ENCODE measurements at places on chromosomes 13 and 19. TPM values are rescaled to one million over a fixed set of nuclear protein-coding genes. Genes with fewer than 3 reads are reported as not detected.
A peak's percentile ranks its signal among the peaks of the same experiment; 100 is the strongest.

DNA sequence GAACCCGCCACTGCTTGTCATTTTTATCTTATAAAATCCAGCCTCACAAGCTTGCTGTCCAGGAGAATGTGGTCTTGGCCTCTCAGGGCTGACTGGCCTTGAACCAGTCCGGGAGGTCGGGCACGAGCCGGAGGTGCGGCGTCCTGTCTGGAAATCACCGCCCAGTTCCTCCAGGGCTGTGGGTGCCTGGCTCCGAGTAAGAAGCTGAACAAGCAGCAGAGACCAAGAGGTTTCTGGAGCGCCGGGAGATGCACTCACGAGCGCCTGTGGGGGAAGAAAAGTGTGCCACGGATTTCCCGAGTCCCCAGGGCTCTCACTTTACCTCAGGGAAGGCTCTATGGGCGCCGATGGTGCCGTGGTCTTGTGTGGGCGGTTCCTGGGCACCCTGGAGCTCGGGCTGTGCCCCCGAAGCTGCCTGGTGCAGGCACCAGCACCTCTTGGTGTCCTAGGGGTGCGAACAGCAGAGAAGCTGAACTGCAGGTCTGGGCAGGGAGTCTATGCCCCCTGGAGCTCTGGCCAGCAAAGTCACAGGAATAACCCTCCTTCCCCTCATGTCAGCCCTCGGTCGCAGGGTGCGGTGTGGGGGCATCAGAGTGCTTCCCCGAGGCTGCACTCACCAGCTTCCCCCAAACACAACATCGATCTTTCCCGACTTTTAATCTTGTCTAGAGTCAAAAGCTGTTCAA is 50.0 kb downstream of the GAS6 start:
- DNase-seq = no peak
- peaks cover 3% of the 10 kb centered on the region for H3K36me3 ChIP-seq
- no peak overlapping the region for H3K27ac ChIP-seq
- no peak overlapping the region for H3K4me3 ChIP-seq
- H3K27me3 ChIP-seq = no peaks in the 10 kb centered on the region

- H3K4me3 ChIP-seq = peak overlapping the region; percentile 94
- peak overlapping the region; percentile 76 for H3K27ac ChIP-seq
- peak; percentile 94 for DNase-seq
- peaks cover 14% of the 10 kb centered on the region for H3K4me1 ChIP-seq
- H3K27me3 ChIP-seq = no peaks in the 10 kb centered on the region
Observed at GRCh38 chr19:2474232-2475017, 1.5 kb upstream of the GADD45B start.

DNA sequence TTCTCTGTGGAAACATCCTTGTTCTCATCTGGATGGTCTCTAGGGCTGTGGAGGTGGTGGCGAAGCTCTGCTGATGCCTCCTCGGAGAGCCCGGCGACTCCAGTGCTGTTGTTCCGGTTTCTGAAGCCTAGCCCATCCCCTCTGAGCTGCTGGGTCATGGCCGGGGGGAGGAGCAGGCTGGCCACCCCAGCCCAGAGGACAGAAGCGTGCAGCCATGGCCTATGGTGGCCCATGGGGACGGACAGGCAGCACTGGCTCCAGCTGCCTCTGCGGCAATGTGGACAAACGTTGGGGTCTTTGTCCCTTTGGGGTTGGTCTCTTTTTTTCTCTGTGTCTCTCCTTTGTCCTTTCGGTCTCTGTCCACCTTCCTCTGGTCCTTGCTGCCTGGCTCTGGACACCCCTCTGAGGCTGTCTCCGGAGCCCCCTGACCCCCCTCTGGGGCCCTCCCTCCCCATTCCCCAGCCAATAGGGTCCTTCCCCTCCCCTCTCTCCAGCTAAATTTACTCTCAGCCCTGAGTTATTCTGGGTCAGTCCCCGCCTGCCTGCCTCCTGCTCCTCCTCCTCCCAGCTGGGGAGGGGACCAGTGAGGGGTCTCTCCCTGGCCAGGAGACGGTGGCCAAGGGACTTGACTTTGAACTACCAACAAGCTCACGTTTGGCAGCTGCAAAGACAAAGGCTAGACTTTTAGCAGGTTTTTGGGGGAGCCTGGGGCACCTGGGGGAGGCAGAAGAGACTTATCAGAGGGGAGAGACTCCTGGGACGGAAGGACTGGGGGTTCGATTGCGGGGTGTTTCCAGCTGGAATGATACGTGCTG is at the start of gene HRC:
Gene HRC, minus strand, starts transcription at position 392 of the 815 bp plus-strand sequence. Its CDS starts 159 bp downstream, at position 233.
- H3K27ac ChIP-seq = no peak within 1 kb of the TSS
- DNase-seq = no peak

- H3K4me3 ChIP-seq = no peak overlapping the region
- no peak overlapping the region for H3K27ac ChIP-seq
- no peaks in the 10 kb centered on the region for H3K36me3 ChIP-seq
- peaks cover 8% of the 10 kb centered on the region for H3K27me3 ChIP-seq
- no peak for DNase-seq
- H3K4me1 ChIP-seq = peaks cover 20% of the 10 kb centered on the region
Observed at GRCh38 chr19:4870025-4870700, 2.7 kb upstream of the PLIN3 start.

The TEX26 gene
- total RNA-seq = not detected

The IL4I1 gene
- 1.4 TPM for total RNA-seq
